Fibroblast of skin of scalp (primary cell): ENCODE measurements at places on chromosomes 1 and 21.
A peak's percentile ranks its signal among the peaks of the same experiment; 100 is the strongest.

- DNase-seq = no peak
Observed at GRCh38 chr1:73910466-73910865, 287.5 kb downstream of the LRRIQ3 start.

GRCh38 chr1:58886611-58887010 lies 102.8 kb upstream of the JUN start:
- DNase-seq = peak; percentile 43

GRCh38 chr1:180428782-180429695 lies 73.3 kb downstream of the ACBD6 start:
- DNase-seq = no peak

DNA sequence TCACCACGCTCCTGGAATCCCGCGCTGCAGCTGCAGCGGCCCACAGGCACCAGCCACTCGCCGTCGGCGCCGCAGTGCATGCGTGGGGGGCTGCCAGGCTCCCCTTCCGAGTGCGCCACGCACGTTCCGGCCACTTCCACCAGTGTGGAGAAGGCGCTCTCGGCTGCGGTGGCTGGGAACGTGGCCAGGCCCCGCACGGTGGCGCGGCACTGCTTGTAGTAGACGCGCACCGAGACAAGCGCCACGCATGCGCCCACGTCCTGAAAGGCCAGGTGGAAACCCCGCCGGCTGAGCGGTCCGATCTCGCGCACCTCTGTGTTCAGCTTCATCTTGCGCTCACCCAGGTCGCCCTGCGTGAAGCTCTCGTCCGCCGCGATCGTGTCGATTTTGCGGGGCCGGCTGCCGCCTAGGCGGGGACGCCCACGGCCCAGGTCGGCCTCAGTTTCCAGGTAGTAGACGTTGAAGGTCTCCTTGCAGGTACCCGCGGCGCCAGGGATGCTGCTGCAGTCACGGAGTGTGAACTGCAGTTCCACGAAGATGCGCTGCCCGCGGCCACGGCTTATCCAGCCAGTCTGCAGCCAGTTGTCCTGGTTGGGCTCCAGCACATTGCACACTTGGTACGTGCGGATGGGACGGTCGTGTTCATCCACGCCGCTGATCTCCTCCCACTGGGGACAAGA lies 3.4 kb downstream of the EPHA10 start:
- no peak for DNase-seq

DNA sequence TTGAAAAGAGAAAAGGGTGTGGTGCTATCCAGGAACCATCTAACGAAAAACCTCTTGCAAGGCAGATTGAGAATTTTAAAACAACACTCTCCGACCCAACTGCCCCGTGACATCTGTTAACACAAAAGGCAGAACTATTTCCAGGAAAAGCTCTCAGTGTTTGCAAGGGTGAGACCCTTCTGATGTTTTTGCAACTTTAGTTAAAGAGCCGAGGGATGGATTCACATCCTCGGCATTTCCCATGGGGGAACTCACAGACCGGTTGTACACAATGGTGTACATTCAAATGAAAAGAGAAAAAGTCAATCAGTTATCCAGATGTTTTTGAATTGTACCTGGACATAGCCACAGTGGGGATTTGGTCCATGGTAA lies 120.0 kb downstream of the NGF start:
- DNase-seq = no peak

GRCh38 chr1:83500987-83501591 lies 497.8 kb downstream of the TTLL7 start:
- DNase-seq = no peak

DNA sequence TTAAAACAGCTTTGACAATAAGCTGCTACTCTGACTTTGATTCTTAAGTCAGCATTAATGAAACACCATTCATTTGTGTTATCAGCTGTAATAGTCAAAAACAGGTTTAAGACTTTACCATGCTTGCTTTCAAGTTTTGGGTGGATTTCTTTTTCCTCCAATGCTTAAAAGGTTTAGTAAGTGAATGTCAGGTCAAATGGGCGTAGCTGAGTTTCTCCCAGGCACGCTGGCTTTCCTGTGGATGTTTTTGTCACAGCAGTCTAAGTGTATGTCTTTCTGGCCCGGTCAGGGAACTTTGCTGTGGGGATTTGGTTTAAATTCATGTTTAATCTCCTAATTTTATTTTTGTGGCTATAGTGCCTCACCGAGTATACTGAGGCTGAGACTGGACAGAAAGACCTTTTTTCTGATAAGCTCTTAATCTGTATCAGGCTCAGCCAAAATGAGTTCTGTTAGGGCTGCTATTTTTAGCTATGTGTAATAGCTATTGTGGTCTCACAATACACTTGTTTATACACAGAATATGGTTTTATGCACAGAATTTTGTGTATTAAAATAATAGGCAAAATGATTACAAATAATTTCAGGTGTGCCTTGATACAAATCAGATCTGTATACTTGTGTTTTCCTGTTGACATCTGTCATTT lies 292.8 kb downstream of the DISC1 start:
- DNase-seq = no peak

DNA sequence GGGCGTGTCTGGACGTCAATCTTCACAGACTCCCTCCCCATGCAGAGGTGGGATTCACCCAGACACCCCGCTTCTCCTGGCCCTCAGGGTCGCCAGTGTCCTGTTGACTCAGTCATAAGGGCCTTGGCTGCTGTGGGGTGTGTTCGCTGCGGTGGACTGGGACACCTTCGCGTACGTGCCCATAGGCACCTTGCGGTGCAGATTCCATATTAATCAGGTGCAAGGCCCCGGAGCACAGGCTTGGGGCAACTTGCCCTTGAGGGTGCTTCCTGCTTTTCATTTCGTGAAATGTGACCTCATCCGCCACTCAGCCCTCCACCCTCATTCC lies 398 bp upstream of the SLC30A10 start:
- DNase-seq = no peak

DNA sequence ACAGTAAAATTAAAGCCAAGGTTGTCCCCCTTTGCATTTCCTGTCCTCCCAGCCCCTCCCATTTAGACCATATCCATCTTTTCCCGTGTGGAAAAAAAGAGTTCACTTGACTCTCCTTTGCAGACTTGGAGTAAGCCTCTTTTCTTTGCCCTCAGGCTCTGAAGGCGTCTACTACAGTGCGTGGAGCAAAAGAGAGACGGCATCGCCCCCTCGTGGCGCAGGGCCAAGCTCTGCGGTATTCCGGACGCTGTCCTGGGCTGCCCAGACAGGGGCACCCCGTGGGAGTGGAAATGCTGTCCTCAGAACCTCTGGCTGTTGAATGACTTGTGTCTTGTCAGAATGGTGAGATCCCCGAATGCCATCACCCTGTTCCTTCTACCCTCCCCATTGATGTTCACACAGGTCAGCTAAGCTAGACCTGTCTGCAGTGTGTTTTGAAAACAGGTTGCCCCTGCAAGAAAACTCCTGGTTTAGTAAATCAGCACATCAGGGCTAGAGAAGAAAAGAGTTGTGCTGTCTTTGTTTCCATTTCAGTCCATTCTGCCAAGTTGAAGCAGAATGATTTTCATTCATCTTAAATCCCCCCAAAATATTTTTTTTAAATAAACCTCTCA lies 12.3 kb upstream of the GJA8 start:
- peak; percentile 29 for DNase-seq

- DNase-seq = no peak
Observed at GRCh38 chr1:183589874-183590243, 400 bp downstream of the NCF2 start.

DNA sequence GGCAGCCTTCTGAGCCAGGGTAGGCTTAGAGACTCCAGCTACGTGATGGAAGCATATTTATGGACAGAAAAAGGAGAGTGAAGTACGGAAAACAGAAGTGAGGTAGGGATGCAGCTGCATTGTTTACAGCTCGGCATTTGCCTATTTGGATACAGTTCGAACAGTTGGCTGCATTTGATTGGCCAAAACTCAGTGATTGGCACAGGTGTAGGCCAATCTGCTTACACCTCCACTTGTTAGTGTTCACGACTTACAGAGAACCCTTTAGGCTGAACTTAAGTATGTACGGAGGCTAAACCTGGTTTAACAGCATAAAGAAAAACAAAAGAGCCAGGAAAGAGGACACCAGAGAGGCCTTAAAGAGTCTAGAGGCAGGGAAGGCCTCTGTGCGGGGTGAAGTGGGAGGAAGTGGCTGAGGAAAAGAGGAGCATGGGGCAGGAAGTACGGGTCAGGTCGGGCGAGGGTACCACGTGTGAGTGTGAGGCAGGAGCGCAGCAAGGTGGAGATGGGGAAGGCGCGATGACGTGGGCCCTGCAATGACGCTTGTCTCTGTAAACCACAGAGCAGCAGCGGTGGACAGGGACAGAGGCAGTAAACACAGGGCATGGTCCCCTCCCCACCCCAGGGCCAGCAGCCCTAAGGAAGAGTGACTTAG lies 32.0 kb downstream of the RSPH1 start:
- peak; percentile 47 for DNase-seq

DNA sequence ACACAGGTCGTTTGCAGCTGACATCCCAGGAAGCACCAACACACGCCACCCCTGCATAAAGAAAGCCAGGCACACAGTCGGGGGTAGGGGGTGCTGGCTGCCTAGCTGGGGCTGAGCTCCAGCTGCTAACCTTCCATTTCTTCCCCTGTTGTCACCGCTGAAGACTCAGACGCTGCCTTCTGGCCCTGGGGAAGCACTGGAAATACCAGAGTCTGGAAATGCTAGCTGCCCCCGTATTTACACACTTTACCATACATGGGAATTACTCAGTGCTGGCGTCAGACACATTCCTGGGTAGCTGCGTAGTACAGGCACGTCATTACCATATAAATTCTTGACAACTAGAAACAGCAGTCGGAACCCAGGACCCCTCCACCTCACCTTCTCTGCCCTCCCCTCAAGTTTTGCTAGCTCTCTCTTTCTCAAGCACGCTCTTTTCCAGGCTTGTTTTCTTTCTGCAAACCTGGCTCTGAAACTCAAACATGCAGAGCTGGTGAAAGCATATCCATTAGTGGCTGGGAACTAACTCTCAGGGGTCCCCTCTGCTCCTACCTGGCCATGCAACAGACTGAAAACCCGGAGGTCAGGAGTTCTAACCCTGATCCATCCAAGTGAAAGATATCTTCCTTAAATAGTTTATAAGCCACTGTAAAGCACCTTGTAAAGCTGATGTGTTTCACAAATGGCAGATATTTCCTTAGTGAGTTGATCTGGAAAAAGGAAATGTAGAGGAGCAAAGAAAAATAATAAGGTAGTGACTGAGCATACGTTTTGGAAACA lies 3.3 kb downstream of the CSRP1 start:
- DNase-seq = peak; percentile 99

- DNase-seq = no peak
Observed at GRCh38 chr1:12472798-12473551, 145.0 kb downstream of the DHRS3 start.

- DNase-seq = no peak
Observed at GRCh38 chr1:181604482-181605249, 121.3 kb downstream of the CACNA1E start.

- peak; percentile 67 for DNase-seq
Observed at GRCh38 chr1:56452027-56453011, 127.0 kb downstream of the PLPP3 start.

DNA sequence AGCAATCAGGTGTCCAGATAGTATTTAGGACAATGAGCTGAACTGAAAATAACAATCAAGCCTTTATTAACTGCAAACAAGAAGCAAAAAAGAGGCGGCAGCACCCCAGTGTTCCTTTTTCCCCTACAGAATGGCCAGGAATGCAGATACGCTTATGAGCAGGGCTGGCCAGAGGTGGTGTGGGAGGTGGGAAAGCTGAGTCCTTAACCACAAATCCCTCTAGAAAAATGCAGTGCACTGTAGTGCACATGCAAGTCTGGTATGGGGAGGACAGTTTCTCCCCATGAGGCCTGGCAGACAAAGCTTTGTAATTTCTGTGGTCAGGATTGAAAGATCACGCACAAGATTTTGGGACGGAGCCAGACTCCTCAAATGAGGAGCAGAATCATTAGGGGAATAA lies 10.7 kb upstream of the IFNAR1 start:
- peak; percentile 88 for DNase-seq

- no peak for DNase-seq
Observed at GRCh38 chr1:8947127-8947691, 1.5 kb downstream of the CA6 start.

DNA sequence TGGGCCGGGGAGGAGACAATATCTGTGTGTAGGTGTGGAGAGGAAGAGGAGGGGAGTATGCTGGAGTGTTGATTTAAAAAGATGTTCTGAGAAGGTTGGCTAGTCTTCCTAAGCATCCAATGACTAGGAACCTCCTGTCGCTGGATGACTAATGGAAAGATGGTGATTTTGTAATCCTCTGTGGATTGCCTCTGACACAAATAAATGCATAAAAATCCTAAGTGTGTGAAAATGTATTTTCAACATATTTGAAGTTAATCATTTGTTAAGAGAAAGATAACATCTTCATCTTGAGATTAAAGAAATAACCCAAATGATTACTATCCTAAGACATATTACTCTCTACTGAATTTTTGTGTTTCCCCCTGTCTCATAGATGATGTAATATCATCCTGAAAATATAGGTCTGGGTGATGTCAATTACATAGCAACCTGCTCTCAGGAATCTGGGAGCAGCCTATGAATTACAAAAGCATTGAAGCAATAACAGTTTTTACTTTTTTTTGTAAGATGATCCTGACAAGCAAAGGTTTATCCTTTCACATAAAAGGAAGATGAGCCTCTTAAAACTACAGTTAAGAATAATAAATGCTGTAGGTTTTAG lies 220.5 kb upstream of the MAP1LC3C start:
- no peak for DNase-seq

DNA sequence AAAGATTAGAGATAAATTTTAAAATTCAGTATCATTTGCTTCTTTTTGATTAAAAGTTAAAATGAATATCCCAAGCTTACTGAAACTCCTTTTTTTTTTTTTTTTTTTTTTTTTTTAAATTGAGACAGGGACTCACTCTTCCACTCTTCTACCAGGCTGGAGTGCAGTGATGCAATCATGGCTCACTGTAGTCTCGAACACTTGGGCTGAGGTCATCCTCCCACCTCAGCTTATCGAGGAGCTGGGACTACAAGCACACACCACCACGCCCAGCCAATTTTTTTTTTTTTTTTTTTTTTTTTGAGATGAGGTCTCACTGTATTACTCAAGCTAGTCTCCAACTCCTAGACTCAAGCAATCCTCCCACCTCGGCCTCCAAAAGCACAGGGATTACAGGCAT lies 92.1 kb upstream of the RGS18 start:
- no peak for DNase-seq

DNA sequence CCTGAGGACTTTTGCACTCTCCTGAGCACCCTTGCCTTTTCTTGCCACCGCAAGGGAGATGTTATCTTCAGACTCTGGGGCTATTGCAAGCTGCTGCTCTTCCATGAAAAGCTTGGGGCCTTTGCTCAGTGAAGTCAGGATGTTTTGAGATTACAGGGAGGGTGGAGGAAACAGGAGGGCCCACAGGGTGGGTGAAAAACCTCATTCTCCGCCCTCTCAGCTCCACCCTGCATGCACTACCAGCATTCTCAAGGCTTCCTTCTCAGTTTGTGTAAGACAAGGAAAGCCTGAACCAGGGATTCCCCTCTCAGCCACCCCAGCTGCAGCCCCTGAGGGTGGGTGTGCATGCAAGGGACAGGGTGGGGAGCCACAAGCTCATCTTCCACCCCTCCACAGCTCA lies 25.8 kb upstream of the ZNF648 start:
- no peak for DNase-seq

GRCh38 chr1:155706139-155706538 lies 17.2 kb downstream of the DAP3 start:
- DNase-seq = peak; percentile 65

- peak; percentile 3 for DNase-seq
Observed at GRCh38 chr1:226781937-226782609, 43.0 kb upstream of the ITPKB start.

GRCh38 chr1:56429288-56429687 lies 150.1 kb downstream of the PLPP3 start:
- DNase-seq = no peak
